SW480 (cell line): ENCODE measurements at places on chromosomes 3 and 15.

GRCh38 chr3:14620512-14620911 lies 31.1 kb upstream of the CCDC174 start:
- no peak for DNase-seq

- DNase-seq: no peak
These were observed 1037.9 kb downstream of the ROBO1 start for GRCh38 chr3:78729946-78730345.

GRCh38 chr15:101609742-101610610 lies 42.2 kb downstream of the TM2D3 start:
- no peak for DNase-seq

- DNase-seq: no peak
These were observed 46.1 kb downstream of the SOX2 start for GRCh38 chr3:181757694-181758306.

- no peak for DNase-seq
These were observed 317.1 kb downstream of the EPHA6 start for GRCh38 chr3:97131476-97131875.

GRCh38 chr3:15266510-15267376 lies 60.7 kb downstream of the CAPN7 start:
- no peak for DNase-seq

- DNase-seq: no peak
These were observed 43.6 kb downstream of the TBC1D2B start for GRCh38 chr15:78033864-78034263.

DNA sequence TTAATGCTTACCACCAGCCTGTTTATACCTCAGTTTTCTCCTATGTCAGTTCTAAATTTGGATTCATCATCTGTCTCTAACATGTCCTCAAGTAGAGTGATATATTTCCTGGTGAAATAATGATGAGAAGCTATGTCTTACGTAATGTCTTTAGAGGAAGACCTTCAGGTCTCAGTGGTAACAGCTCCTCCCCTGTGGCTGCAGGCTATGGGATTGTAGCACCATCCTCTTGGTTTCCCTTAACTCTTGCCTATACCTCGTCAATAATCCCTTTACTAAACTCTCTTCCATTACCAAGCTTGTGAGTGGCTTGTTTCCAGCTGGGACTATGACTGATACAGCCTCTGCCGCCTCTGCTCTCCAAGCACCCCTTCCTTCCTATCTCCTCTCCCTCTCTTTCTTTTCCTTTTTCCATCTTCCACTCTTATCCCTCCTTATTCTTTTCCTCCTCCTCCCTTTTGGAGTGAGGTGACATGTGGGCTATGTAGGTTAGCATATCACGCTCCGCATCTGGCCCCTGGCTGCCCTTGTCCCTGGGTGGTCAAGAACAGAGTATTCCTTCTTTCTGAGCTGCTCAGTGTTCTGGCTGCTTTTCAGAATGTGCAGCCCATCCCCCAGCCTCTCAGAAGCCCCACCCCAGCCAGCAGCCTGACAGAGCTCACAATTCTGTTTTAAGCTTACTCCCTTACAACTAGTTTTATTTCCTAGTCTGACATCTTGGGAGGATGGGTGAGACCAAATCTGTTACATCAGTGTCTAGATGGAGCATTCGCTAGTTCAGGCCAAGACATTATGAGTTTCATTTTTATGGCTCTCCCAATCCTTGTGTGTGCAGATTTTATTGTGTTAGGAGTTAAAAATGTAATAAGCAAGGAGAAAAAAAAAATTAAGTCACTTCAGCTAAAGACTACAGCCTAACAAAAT lies 75.0 kb upstream of the RNU6-1 start:
- no peak for DNase-seq

- peak; percentile 82 for DNase-seq
These were observed 112.0 kb upstream of the TJP1 start for GRCh38 chr15:29934251-29934650.

DNA sequence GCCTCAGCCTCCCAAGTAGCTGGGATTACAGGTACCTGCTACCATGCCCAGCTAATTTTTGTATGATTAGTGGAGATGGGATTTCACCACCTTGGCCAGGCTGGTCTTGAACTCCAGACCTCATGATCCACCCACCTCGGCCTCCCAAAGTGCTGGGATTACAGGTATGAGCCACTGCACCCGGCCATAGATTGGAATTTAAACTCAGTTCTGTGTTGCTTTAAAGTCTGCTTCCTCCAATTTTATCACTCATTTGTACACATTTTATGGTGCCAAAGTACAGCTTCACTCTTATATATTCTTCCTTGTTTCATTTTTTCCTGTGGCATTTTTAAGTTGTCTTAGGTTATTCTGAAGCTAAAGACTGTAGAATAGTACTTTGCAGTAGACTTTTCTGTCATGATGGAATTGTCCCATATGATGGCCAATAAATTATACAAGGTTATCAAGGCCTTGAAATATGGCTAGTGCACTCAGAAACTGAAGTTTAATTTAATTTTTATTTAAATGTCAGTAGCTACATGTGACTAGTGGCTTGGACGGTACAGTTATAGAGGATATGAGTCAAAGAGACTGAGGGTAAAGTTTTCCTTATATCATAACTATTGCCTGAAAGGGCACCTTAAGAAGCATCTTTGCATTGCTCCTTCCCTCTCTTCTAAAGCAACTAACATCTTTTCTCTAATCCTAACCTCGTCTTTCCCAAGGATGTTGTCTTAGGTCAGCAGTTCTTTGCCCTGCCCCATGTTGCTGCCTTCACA lies 28.1 kb downstream of the ATP11B start:
- DNase-seq: no peak

DNA sequence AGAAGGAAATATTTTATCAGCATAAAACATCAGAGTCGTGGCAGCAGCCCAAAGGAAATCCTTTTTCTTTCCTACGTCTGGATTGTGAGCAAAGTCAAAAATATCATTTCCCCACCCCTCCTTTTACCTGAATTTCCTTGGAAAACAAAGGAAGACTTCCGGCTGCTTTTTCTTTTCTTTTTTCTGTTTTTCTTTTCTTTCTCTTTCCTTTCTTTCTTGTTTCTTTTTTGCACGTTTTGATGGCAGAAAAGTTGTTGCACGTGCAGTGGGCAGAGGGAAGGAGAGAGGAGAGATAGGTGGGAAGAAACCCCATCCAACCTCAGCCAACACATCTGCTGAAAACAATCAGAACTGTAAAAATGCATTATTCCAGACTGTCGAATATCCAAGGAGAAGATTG lies 544 bp upstream of the MYO1E start:
- no peak for DNase-seq

DNA sequence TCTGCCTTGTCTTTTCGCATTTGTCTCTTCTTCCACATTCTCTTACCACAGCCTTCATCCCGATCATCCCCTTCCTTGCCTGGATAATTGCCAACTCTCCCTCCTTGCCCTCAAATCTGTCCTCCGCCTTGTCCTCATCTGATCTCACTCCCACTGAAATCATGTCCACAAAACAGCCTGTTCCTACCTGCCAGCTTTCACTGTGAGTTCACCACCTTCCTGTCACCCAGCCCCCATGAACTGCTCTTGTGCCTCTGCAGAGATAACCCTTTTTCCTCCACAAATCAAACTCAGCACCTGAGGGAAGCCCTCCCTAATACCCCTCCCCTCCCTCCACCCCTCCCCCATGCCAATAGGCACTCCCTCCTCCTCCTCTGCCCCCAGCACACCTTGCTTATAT lies 4.8 kb upstream of the ADCY5 start:
- no peak for DNase-seq

GRCh38 chr15:52483707-52484106 lies 45.0 kb downstream of the MYO5A start:
- DNase-seq: peak; percentile 32

DNA sequence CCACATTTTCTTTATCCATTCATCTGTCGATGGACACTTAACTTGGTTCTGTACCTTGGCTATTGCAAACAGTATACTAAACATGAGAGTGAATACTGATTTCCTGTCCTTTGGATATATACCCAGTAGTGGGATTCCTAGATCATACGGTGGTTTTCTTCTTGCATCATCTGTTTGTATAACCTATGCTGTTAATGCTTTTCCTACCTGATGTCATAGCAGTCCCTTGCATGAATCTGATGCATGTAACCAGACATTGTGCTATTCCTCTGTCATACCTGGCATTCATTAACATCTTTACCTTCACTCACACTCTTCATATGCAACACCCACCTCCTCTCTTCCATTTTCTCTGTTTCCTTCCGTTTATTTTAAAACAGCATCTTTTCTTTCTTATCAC lies 185.2 kb downstream of the KLHL25 start:
- DNase-seq: no peak

DNA sequence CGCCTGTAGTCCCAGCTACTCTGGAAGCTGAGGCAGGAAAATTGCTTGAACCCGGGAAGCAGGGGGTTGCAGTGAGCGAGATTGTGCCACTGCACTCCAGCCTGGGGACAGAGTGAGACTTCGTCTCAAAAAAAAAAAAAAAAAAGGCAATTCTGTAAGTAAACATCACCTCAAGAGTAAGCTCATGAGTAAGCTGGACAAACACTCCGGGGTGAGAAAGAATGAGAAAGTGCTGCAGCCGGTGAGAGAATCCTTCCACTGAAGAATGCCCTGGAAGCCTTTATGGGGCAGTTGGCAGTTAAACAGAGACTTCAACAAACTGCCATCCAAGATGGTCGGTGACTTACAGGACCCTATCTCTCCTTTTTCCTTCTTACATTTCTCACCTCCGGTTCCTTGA lies 47.5 kb downstream of the FEZF2 start:
- DNase-seq: no peak

GRCh38 chr3:67291287-67292252 lies 293.5 kb downstream of the KBTBD8 start:
- peak; percentile 3 for DNase-seq

DNA sequence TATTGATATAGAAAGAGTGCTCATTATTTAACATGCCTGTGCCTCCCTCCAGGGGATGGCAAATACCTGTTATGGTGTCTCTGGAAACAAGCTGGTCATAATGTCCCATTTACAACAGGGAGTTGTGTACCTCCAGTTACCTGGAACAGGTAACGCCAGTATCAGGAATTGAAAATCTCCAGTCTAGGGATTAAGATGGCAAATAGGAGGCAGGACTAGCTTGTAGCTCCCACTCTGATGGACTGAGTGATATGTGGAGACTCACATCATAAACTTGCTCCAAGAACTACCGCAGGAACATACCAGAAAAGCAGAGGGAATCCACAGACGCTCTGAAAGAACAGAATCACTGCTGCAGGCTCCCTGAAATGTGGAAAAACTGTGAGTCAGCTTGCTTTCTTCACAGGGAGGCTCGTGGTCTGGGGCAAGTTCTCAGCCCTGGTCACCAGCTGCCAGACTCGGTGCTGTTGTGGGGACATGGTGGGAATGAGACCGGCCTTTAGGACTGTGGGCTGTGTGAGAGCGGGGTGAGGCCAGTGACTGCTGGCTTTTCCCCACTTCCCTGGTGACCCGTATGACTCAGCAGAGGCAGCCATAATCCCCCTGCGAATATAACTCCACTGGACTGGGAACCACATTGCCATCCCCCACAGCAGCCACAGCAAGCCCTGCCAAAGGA lies 97.4 kb downstream of the KCNAB1 start:
- DNase-seq: peak; percentile 21

GRCh38 chr3:193909387-193909786 lies 226.6 kb upstream of the HES1 start:
- DNase-seq: no peak

DNA sequence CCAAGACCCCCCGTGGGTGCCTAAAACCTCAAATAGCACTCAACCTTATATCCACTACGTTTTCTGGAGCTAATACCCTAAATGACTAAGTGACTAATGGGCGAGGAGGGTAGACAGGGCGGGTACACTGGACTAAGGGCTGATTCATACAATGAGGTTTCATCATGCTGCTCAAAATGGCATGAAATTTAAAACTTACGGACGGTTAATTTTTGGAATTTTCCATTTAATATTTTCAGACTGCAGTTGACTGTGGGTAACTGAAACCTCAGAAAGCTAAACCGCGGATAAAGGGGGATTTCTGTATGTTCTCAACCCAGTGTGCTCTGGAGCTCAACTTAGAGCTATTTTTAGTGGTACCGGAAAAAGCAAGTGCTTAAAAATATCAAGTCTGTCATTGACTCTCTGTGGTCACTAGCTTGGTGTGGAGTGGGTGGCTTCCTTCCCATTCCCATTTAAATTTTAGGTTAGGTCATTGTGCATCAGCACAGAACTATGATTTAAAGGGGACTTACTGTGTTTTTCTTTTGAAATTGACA lies 72.9 kb downstream of the LRRC28 start:
- peak; percentile 45 for DNase-seq

- DNase-seq: no peak
These were observed 71.7 kb downstream of the TTBK2 start for GRCh38 chr15:42848846-42849245.

DNA sequence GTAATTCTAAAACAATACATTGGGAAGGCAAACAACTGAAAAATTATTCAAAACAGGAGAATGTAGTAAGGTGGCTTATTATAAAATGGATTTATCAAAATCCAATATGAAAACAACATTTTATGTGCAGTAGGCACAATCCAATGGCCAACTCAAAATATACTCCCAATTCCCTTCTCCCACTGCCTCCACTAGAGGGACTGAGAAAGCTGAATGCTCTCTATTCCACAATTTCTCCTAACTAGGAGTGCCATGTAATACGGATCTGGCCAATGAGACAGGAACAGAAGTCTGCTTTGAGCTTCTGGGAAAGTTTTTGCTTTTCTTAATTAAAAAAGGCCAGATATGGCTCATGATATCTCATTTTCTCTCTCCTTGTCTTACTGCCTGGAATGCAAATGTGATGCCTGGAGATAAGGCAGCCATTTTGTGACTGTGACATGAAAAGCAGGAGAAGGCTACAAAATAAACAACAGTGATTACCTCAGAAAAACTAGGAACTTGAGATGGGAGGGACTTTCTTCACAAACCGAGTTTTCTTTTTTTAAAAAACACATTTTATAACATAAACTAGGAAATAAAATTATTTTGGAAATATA lies 18.8 kb upstream of the VGLL4 start:
- no peak for DNase-seq

GRCh38 chr15:89899295-89899945 lies 5.6 kb upstream of the AP3S2 start:
- no peak for DNase-seq

- DNase-seq: no peak
These were observed 28.0 kb upstream of the SLCO2A1 start for GRCh38 chr3:134057654-134058110.

GRCh38 chr3:15450438-15451215 lies 23.2 kb downstream of the EAF1 start:
- no peak for DNase-seq

GRCh38 chr15:31262901-31263671 lies 63.5 kb upstream of the KLF13 start:
- no peak for DNase-seq

DNA sequence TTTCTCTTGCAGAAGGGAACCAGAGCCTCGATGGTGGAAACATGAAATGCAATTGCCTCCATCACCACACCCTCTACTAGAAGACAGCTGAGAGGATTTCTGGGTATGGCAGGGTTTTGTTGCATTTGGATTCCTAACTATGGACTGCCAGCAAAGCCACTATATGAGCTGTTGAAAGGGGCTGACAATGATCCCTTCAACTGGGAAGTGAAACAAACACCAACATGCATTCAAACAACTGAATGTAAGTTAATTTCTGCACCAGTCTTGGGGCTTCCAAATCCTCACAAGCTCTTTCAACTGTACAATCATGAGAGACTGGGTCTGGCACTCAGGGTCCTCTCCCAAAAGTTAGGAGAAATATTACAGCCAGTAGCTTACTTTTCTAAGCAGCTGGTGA lies 116.7 kb upstream of the PLCL2 start:
- no peak for DNase-seq

GRCh38 chr3:14852717-14853116 lies 34.0 kb downstream of the FGD5 start:
- DNase-seq: no peak

GRCh38 chr3:160893207-160893606 lies 137.2 kb downstream of the PPM1L start:
- DNase-seq: no peak
